Peyer's patch (tissue), 4 donors: ENCODE measurements at places on chromosomes 6 and 20.

- DNase-seq: no peak
Observed at GRCh38 chr6:101000341-101000740, 119.2 kb upstream of the ASCC3 start.

DNA sequence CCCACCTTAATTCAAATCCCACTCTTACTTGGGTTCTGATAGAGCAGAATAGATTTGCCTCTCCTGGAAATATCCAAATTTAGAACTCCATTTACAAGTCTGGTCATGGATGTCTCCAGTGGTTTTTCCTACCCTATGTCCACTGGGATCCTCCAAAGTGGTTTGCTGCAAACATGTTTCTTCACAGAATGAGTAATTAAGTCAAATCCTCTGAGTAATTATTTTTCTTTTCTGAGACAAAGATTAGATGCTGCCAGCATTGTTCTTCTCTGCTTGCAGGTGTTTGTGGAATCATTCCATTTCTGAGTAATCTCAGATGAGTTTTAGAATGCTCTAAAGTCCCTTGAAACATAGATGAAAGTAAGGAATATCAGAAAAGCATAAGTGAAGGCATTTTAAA, 21.9 kb downstream of the DTD1 start:
- no peak for DNase-seq

- DNase-seq: no peak
Observed at GRCh38 chr6:169082093-169082492, 171.6 kb downstream of the THBS2 start.

DNA sequence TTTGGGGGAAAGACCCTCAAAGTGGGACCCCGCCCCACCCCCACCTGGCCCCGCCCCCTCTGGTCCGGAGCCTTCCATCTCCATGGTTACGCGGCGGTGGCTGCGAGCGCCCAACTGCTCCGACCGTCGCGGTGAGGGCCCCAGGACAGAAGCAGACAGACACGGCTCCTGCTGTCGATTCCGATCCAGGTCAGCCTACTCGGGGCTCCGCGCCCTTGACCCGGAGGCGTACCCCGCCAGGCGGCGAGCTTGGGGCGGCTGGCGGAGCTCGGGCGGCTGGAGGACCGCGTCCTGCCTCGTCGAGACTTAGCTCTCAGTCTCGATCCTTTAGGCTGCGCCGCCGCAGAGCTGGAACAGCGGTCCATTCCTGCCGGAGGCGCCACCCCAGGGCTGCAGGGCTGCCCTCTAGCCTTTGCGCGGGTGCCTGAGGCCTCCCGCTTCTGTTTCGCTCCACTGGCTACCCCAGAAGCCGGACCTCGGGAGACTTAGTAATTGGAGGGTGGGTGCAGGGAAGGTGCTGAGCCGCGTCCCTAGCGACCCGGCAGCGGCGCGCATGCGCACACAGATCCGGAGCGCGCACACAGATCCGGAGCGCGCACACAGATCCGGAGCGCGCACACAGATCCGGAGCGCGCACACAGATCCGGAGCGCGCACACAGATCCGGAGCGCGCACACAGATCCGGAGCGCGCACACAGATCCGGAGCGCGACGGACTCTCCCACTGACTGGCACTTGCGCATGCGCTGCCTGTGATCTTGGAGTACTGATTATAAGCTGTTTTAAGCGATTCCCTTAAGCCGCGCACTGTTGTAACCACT, at the start of gene CFAP206:
Gene CFAP206, plus strand, starts transcription at position 72 of the 820 bp plus-strand sequence. CDS start 1,868 bp downstream, outside the sequence.
- peak; percentile 77 for DNase-seq

DNA sequence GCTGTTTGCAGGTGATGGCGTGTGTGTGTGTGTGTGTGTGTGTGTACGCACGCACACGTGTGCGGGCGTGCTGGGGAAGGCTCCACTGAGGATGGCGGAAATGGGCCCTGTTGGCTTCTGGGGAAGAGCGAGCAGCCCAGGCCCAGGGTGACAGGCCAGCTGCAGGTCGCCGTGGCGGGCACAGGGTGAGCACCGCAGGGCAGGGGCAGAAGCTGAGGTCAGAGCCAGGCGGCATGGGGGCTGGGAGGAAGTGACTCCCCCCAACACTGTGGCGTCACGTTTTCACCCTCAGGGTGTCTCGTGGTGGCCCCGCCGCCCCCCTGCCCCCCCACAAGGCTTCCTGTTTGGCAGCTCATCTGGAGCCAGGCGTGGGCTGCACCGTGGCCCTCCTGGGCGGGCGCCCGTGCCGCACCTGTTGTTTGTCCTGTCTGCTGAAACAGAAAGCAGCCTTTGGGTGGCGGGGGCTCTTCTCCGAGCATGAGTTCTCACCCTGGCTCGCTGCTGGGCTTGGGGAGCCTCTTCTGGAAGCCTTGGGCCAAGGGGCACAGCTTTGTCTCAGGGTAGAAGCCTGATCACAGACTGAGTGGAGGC, 7.1 kb downstream of the RBM38 start:
- peak; percentile 97 for DNase-seq

- no peak for DNase-seq
Observed at GRCh38 chr20:2617099-2617714, 35.2 kb upstream of the NOP56 start.

DNA sequence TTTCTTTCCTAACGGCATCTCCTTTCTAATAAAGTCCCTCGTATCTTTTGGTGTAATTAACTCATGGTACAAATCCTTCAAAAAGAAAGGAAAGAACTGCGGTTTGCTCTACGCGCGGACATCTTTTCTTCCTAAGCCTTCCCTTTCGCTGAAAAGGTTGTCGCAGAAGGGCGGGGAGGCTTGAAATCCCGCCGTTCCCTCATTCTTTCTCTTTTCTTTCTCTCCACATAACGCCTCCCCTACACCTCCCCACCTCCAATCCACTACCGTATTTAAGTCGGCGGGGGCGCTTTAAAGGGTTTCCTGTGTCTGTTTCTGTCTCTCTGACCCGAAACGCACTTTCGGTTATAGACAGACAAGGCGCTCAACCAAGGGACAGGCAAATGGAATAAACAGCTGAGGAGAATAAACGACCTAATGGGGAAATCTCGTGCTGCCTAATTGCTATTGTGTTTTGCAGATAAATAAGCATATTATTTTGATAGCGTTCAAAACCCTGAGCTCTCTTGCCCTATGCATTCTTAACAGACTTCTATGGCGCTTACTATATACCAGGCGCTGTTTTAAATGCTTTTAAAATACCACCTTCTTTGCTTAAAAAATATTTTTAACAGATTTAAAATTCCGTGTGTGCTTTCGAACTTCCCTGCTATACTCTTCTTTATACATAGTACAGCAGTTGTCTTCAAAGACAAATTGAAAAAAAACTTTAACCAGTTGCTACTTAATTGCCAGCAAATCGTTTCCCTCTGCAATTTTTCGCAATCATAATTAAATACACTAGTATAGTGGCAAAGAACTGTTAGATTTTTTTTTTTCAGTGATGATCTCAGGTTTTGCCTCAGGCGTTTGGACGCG, 2.5 kb upstream of the HEY2 start:
- DNase-seq: peak; percentile 87

DNA sequence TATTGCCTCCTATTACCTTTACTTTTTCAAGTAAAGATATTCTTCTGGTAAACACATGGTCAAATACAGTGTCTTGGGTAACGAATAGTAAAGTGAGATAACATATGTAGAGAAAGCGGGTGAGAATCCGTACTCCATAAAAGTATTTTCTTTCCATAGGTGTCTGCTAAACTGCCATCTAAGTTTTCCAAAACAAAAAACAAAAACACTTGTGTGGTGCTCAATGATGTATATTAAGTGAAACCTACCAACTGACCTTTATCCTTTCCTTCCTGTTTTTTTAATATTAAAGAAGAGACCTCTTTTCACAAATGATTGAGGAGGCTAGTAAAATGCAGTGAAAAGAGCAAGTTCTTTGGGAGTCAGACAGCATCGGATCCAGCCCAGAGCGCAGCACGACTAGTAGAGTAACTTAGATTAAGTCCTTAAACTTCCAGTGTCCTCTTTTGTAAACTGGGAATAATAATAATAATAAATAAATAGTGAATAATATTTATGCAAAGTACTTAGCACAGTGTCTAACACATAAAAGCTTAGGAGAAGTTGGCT, 437 bp upstream of the CDKAL1 start:
- DNase-seq: no peak

- DNase-seq: no peak
Observed at GRCh38 chr20:62696434-62696957, 12.1 kb upstream of the NTSR1 start.

DNA sequence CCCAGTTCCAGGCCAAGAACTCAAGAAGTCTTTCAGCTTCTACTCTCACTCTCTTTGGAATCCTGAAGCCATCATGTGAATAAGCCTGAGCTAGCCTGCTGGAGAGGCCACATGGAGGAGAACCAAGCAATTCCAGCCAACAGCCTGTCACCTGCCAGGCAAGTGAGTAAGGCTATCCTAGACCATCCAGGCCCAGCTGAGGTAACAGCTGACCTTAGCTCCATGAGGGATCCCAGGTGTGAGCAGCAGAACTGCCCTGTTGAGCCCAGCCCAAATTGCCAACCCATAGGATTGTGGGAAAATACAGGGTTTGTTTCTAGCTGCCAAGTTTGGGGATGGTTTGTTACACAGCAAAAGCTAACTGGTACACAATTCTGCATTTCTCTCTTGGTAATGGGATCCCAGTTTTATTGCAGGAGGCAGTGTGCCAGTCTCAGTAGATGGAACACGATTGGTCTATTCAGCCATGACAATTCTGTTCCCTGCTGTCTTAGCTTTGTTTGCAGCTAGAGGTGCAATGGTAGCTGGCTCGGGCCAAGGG, 5.5 kb downstream of the SRXN1 start:
- no peak for DNase-seq

DNA sequence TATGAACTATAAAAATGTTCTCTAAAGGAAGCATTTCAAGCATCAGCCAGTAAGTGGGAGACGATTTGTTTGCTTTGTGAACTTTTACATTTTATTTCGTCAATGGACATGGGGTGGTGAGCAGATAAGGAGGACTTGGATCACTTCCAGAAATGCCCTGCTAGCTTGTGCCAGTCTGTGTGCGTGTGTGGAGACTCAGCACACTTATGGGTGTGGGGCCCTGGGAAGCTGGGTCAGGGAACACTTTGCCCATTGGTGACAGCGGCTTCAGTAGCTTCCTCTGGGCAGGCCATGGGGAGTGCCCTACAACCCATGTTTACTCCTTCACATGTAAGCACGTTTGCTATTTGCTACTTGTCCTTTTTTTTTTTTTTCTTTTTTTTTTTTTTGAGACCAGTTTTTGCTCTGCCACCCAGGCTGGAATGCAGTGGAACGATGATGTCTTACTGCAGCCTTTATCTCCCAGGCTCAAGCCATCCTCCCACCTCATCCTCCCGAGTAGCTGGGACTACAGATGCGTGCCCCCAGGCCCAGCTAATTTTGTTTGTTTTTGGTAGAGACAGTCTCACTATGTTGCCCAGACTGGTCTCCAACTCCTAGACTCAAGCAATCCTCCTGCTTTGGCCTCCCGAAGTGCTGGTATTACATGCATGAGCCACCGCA, 24.2 kb downstream of the PRDM1 start:
- DNase-seq: no peak

DNA sequence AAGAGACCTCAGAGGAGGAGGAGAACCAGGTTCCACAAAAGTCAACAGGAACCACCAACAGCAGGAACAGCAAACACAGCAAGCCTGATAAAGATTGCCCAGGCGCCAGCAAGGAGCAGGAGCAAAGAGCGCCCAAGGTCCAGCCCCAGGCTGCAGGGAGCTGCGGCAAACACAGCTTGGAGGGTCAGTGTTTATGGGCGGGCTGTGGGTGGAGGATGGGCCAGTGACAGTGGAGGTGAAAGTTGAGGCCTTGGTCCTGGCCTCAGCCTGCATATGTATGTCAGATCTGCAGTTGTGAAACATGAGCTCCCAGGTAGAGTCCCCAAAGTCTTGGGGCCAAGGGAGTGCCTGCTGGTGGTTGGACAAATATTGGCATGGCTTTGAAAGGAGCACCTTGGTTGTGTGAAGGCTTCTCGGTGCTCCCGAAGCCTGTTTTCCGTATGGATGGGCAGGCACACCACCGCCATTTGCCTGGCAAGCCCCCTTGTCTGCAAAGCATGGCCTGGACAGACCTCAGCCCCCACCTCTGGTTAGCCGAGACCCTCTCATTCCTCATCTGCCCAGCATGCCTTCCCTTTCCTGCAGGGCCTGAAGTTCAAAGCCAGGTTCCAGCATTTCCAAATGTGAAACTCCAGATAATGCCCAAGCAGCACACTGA, 2.0 kb upstream of the CAPN11 start:
- no peak for DNase-seq

DNA sequence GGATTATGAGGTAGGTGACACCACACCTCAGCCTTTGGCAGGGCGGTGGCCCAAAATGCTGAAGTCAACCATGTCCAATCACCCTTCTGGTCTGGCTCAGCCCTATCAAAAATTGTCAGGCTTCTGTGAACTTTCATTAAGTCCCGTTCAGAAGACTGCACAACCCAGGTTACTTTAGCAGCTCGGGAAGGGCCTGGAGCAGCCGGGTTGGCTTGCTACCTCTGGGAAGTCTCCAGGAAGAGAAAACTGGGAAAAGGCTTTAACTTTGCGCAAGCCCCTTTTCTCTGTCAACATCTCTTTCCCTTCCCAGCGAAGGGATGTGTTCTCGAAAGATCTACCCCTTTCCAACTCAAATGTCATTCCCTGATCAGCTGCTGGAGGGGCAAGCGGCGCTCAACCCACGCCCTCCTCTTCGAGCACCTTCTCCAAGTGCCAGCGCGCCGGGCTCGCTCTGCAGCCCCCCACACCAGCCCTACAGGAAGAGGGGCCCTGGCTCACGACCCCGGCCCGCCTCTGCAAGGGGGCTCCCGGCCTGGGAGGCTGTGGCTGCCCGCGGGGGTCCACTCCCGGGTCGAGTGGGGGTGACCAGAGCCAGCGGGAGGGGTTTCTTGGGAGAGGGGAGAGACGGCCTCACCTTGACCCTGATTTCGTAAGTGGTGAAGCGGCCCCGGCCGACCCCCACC, 573 bp downstream of the SNX3 start:
- peak; percentile 54 for DNase-seq

DNA sequence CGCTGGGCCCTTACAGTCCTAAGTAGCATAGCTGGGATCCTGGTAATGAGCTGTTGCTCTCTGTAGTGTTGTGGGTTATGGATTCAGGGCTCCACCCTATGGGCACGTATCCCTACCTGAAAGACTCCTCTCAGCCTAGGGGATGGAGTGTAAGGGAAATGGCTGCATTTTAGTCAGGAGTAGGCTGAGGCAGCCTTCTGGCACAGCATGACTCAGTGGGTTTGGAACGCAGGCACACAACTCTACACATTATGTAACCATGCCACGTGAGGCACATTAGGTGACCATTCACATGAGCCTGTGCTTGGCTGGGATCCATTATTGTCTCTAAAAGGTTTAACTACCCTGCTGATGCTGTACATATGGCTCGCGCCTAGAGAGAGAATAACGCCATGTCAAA, 27.8 kb downstream of the HDDC2 start:
- DNase-seq: peak; percentile 50
